Hematopoietic multipotent progenitor cell treated with erythropoietin and hydrocortisone succinate and interleukin-3 and kit ligand, for 8 days (in vitro differentiated cells): ENCODE measurements at places on chromosomes 5 and 9.

DNA sequence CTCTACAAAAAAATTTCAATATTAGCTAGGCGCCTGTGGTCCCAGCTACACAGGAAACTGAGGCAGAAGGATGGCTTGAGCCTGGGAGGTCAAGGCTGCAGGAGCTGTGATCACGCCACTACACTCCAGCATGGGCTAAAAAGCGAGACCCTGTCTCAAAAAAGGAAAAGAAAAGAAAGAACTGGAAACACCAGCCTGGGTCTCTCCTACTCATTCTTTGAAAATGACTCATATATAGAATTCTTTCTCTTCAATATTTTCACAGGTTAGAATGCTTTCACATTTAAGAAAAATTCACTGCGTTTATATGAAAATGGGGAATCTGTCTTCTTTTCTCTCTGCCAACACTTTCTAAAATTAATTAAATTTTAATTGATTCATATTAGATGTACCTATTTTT is 115.6 kb downstream of the TRPM6 start:
- no peak for DNase-seq

- no peak for DNase-seq
Observed at GRCh38 chr5:105952875-105953274, 1717.9 kb downstream of the EFNA5 start.

DNA sequence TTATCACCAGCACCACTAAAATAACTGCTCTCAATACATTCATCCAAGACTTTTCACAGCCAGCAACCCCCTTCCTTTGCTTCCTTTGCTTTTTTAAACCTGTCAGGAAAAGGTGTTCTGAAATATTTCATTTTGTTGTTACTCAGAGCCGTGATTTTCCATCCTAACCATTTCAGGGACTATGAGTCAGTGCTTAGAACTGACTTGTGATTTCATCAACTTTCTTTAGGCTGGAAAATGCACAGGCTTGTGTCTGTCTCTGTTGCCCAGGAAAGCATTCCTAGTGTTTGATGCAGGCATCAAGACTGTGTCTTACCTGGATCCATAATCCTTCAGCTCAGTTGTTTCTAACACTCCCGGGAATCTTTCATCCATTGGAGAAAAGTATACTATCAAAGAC is 805.6 kb downstream of the BRINP1 start:
- no peak for DNase-seq

DNA sequence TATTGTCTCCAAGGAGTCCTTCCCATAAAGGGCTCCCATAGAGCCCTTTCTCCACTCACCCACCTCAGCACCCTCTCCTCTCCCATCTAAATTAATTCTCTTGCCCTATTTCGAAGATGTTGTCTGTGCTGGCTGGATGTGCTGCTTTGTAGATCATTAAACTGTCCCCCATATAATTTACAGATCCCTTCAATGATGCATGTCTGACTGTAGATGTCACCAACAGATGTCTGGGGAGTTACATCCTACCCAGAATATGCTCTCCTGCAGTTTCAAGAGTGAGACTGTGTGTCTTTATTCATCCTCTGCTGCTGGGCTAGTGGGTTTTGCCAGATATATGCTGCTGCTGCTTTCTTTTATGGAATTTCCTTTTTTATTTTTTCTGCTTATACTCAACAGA is 351.2 kb downstream of the MLLT3 start:
- no peak for DNase-seq

DNA sequence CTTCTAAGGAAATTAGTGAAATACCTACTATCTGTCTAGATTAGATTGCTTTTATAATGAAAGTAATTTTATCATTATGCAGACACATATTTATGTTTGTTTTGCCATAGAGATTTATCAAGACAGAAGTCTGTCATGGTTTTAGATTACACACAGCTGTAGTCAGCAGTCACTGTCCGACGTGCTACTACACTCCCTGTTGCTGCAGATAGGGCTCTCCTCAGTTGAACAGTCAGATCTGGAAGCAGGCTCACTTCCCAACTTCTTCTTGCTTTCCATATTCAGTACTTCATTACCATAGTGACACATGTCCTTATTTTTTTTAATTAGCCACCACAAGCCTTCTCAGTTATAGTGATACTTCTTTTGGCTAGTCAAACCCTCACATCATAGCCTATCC is 329.9 kb upstream of the ITGA1 start:
- no peak for DNase-seq
